ENCODE measurements at places on chromosomes 12 and 14.

GRCh38 chr12:119669744-119670472 lies 2.0 kb downstream of the PRKAB1 start:
- peak; percentile 44 for DNase-seq

GRCh38 chr12:5078423-5078822 lies 34.7 kb downstream of the KCNA5 start:
- no peak for DNase-seq

GRCh38 chr12:73598626-73599025 lies 939.0 kb upstream of the ATXN7L3B start:
- DNase-seq: no peak

GRCh38 chr12:66903782-66904396 lies 225.0 kb upstream of the GRIP1 start:
- peak; percentile 10 for DNase-seq

DNA sequence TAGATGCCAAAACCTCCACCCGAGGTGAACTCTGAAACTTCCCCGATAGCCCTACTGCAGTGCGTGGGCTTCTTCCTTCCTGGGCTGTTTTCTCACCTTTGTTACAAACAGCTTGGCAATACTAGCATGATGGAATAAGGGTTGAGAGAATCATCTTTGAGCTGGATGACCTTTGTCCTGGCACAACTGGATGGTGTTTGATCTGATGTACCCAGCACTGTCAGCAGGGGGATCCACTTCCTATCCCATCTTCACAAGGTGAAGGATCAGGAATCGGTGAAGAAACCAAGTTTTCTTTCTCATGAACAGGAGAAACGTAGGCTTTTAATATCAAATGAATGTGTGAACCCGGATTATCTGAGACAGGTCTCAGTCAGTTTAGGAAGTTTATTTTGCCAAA lies 19.5 kb upstream of the LRRC10 start:
- peak; percentile 58 for DNase-seq

GRCh38 chr12:51390457-51390856 lies 749 bp downstream of the GALNT6 start:
- DNase-seq: no peak

DNA sequence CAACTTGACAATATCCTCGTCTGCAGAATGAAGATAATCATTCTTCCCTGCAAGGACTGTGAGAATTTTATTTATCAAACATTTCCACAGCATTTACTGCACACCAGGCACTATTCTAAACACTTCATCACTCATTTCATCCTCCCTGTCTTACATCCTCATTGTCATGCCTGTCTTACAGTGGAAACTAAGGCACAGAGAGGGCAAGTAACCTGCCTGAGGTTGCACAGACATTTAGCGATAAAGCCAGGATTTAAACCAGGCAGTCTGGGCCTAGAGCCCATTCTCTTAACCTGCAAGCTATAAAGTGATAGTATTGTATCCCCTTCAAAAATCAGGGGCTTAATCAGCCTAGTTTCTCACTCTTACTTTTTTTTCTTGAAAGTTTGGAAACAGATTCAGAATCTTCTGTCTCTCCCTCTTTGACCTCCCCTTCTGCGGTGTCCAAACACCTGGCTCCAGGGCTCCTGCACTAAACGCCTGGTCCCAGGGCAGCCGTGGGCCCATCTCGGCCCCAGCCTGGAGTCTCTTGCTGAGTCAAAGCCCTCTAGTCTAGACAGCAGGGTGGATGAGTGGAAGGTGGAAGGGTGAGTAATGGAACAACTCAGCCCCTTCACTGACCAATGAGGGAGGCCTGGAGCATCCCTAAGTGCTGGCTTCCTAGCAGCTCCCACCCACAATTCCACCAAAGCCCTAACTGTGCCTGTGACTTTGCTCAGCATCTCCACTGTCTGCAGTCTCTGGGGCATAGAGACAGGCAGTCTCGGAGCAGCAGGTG lies 12.5 kb downstream of the ISM2 start:
- DNase-seq: no peak

DNA sequence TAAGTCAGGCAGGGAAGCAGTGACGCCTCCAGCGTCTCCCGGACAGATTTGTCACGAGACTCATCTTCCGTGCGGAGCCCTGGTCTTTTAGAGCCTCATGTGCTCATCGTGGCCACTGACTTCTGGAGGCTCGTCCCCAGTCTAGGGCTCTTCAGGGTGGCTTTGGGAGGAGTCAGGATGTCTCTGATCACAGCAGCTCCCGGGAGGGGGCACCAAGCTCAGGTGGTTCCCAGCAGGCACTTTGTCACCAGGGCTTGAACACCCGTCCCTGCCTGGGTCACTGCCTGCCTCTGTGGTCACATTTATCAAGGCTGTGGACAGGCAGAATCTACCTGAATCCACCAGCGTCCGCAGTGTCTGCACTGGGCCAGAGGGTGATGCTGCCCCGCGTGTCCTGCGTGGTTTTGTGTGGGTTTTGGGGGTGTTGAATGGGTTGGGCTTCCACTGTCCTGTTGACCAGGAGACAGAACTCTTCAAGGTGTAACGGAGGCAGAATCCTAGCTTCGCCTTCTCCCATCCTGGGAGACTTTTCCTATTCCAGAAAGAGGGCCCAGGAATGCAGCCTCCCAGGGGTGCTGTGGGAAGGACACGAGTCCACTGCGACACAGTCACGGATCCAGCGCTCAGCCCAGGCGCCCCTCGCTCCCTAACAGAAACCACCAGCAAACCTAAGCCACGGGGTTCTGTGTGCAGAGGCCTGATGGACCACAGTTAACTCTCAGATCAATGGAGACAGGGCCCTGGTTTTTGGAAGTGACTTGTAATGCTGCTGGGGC lies 132.3 kb downstream of the ADGRD1 start:
- no peak for DNase-seq

GRCh38 chr12:92442782-92443181 lies 260.0 kb upstream of the PLEKHG7 start:
- DNase-seq: no peak

DNA sequence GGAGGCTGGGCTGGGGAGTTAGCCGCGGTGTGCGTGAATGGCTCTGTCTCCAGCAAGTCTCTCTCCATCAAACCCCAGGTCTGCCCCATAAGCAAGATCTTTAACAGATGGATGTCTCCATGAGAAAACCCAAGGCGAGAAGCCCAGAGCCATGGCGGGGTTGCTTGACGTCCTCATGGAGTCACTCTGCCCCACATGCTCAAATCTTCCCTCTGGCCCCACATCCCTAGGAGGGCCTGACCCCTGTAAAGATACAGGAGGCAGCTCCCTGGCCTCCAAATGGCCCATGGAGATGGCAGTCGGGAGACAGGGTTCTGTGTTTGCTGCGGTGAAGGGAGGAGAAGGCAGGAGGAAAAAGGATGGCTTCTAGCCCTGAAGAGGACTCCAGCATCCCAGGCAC lies 49.3 kb downstream of the C14orf132 start:
- no peak for DNase-seq

DNA sequence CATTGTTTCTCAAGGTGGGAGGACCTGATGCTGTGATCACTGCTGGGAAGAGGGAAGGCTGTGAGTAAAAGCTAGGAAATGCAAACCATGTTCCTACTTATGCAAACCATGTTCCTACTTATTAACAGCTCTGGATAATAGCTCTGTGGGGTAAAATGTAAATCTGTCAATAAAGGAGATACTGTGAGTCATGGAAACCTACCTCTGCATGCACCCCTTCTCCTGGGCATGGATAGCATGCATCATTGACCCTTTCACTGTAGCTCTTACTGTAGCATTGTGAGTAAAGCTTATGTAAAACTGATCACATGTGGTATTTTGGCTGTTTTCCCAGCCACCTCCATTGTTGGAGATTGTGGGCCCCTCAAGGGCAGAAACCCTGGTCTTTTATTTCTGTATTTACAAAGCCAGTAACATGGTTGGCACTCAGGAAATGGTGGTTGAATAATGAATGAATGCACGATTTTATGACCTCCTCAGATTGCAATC lies 253.7 kb downstream of the GRIN2B start:
- no peak for DNase-seq

DNA sequence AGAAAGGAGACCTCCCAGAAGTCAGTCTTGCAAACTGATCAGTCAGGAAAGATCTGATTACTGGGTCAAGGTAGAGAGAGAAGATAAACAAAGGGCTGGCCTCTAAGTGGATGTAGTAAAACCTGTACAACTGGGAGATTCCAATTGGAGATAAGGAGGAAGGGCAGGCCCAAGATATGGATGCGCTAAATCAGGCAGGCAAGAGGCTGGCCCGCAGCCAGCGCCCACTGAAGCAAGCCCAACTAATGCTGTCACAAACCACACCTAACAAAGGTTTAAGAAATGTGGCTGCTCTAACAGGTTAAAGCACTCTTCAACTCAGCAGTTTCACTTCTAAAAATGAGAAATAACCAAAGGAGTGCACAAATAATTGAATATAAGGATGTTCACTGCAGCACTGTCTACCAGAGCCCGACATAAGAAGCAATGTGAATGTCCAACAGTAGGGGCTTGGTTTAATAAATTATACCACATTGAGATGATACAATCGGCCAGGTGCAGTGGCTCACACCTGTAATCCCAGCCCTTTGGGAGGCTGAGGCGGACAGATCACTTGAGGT lies 4.7 kb downstream of the GLTP start:
- DNase-seq: peak; percentile 18

- no peak for DNase-seq
Observed at GRCh38 chr12:71605039-71605438, 58.6 kb downstream of the ZFC3H1 start.

DNA sequence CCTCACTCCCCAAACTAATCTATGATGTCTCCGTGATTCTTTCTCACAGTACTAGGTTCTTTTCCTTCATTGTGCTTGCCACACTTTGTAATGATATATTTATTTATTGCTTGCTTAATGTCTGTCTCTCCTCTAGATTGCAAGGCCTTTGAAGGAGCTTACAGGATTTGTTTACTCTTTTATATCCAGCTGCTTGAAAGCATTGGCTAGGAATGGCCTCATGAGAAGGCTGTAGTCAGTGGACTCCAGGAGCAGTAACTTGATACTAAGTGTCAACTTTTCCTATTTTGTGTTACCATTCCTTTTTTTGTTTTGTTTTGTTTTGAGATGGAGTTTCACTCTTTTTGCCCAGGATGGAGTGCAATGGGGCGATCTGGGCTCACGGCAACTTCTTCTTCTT lies 7.3 kb upstream of the FAM234B start:
- DNase-seq: no peak

DNA sequence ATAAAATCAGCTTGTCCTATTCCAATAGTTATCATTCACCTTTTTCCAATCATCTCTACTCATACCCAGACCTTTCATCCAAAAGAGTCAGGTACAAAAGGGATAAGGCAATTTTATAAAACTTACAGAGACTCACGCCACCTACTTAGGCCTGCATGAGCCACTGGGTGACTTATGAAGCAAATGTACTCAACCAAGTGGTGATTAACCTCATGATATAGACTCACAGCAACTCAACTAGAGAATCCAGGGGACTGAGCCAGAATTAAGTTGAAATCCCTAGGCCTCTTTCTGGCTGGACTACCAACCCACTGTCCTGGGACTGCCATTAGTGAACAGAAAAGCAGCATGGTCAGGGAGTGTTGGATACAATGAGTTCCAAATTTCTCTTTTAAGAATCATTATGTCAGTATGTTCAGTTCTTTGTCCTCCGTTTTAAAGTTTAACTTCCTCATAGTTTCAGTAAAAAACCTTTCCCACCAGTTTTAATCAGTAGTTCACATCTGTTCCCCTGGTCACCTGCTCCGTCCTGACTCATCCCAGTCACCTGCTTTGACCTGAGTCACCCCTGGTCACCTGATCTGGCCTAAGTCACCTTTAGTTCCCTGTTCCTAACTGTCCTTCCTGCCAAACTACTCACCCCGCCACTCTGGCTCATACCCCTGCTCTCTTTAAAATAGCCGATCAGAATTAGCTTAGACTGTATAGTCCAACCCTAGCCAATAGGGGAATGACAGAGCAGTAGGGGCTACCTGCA lies 36.8 kb downstream of the SPTSSA start:
- no peak for DNase-seq

DNA sequence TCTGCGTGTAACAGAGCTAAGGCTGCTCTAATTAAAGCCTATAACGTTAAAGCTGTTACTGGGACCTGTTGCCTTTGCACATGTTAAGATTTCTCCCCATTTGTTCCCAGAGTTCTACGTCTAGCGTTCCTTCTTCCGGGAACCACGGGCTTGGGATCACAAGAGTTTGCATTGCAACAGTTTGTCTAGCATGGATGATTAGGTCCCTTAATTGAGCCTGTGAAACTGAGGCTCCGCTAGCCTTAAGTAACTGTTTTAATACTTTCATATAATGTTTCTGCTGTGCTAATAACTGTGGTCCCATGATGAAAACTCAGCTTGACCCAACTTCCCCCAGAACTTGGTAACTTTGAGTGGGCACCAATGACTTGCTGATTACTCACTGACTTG lies 16.7 kb upstream of the LYZ start:
- DNase-seq: no peak

DNA sequence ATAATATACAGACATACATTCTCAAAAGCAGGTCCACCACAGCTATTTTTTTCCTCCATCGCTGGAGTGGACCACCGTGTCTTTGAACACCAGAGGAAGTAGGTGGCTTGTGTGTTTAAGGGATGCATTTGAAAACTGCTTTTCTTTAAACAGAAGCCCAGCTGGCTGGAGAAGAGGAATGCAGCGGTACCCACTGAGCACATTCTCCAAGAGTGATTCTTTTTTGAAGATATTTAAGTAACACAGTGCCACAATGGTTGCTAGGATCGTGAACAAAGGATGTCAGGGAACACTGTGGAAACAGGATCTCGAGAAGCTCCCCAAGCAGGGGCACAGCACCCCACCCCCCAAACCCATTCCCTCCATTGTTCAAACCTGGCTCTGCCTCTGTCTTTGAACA lies 286.6 kb upstream of the PWP1 start:
- no peak for DNase-seq

DNA sequence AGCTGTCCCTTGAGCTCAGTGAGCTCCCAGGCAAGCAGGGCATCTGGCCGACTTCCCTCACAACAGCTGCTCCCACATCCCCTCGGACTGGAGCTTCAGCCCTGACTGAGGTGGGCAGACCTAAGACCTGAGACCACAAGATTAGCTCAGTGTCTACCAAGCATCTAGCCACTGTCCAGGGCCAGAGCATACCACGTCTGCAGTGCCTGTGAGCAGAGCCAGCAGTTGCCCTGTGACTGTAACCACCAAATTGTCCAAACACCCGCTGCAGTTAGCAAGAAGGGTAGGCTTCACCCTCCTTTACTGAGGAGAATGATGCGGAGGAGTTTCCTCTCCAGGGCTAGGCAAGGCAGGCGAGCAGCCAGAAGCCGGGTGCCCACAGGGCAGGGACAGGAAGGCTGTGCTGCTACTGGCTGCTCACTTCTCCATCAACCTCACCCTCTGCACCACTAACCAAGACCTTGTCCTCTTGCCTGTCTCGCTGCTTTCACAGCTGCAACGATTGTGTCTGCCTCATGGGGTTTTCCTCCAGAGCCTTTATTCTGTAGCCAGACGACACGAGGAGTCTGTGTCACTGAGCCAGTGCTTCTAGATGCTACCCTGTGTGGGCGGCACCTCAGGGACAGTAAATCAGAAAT lies 53.9 kb downstream of the ANAPC7 start:
- peak; percentile 57 for DNase-seq
